ENCODE measurements at places on chromosomes 5 and 9.

GRCh38 chr9:76255781-76256455 is 138.3 kb downstream of the RFK start:
- peak; percentile 67 for DNase-seq

DNA sequence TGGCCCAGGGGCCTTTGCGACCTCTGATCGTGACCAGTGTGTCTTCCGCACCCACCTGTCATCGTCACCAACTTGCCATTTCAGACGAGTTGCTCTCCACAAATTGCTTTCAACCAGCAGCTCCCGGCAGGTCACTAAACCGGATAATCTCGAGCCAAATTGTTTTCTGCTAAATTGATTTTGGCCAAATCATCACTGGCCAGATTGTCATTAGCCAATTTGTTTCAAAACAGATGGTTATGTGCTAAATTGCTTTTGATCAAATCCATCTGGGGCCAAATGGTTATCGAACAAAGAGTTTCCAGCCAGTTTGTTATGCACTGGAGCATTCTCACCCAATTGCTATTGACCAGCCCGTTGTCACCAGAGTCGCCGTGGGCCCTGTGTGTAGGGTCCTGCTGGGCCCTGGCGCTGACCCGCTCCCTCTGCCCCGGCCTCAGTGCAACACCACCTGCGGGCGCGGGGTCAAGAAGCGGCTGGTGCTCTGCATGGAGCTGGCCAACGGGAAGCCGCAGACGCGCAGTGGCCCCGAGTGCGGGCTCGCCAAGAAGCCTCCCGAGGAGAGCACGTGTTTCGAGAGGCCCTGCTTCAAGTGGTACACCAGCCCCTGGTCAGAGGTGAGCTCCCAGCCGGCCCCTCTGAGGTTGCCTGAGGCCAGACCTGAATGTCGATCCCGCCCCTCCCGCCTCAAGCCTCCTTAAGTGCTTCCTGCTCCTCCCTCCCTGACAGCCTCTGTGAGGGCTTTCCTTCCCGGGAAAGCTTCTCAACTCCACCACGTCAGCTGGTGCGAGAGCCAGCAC is 35.6 kb downstream of the ADAMTSL2 start:
- no peak for DNase-seq

GRCh38 chr9:69204849-69205248 is 30.8 kb downstream of the TJP2 start:
- DNase-seq: peak; percentile 16

GRCh38 chr5:83099445-83099844 is 22.1 kb downstream of the XRCC4 start:
- DNase-seq: no peak

DNA sequence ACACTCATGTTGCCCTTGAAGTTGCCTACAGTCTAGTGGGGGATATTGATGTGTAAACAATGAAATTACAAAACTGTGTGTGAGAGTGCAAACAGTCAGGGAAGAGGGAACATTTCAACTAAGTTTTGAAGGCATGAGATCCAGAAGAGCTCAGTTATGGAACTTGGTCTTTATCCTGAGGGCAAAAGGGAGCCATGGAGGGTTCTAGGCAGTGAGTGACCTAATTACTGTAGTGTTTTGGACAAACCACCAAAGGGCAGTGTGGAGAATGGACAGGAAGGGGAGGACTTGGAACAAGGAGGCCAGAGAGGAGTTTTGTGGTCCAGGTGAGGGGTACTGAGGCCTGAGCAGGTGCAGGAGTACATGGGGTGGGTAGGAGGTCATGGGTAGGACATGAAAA is 143.7 kb upstream of the SMIM23 start:
- DNase-seq: no peak

- peak; percentile 97 for DNase-seq
These were observed 499.0 kb downstream of the SEMA5A start for GRCh38 chr5:9046756-9047481.

DNA sequence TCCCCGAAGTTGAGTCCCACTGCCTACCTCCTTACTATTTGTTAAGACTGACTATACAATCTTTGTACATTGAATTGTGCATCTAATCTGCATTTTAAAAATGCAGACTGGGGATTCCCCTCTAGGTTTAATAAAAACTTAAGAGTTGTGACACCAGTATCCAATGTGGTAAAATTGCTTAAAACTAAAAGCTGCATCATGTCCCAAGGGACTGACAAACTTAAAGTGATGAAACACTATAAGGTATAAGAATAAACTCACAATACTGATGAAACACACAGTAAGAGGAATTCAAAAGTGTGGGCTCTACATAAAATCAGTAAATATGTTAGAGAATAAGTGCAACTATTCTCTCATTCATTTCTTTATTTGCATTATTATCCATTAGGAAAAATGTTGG is 1905.1 kb downstream of the MAT2B start:
- no peak for DNase-seq

GRCh38 chr5:65341835-65342234 is 139.9 kb downstream of the ADAMTS6 start:
- no peak for DNase-seq

DNA sequence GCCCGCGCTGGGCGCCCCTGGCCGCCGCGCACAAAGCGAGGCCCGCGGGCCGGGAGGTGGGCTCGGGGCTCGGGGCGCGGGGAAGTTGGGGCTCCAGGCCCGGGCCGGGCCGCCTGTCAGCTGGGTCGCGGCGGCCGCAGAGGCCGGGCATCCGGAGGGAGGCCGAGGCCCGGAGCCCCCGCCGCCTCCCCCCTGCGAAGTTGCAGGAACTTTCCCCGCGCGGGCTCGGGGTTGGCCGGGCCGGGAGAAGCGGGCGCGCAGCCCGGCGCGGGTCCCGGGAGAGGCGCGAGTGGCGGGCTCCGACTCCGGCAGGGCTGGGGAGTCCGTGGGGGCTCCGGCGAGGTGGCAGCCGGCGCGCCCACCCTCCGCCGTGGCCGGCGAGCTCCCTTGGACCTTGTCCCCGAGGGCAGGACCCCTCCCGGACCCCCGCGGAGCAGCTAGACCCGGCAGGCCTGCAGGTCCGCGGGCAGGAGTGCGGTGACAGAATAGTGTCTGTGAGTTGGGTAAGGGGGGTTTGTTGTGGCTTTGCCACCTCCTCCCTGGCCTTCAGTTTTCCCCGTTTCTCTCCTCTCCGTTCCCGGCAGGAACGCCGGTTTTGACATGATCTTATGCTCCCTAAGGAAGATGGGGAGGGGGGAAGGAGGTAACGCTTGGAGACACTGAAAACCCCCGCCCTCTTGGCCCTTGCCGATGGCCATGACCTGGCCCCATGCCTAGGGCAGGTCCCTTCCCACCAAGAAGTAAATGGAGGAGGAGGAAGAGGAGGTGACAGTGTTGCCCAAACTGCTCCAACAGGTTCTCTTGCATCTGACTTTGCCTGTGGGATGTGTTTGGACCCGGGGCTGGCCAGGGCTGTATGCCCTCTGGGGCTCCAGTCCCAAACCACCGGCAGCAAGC is 942 bp downstream of the PHF2 start:
- no peak for DNase-seq

- no peak for DNase-seq
These were observed 278.7 kb downstream of the HCN1 start for GRCh38 chr5:45417285-45417998.

DNA sequence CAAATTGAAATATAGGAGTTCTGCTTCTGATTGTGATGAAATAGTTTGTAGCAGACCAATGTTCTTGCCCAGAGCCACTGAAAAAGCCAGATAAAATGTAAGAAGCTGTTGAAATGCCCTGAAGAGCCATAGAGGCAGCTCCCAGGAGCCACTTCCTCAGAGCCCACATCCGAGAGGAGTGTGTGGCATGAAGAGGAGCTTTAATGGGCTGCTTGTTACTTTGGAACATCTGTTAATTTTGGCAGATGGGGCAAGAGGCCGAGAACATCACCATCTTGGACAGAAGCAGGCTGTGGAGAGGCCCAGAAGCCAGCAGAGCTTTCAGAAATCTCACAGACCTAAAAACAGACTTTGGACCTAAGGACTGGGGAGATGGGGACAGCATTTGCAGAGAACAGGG is 370.8 kb downstream of the GADD45G start:
- no peak for DNase-seq

- no peak for DNase-seq
These were observed 204.4 kb upstream of the CDH10 start for GRCh38 chr5:24849210-24849609.

- no peak for DNase-seq
These were observed 289.5 kb downstream of the DEPDC1B start for GRCh38 chr5:60410427-60410826.

GRCh38 chr5:137737349-137738131 is 1.7 kb upstream of the KLHL3 start:
- DNase-seq: no peak

- DNase-seq: no peak
These were observed 1.5 kb upstream of the DTWD2 start for GRCh38 chr5:118989816-118990215.

GRCh38 chr9:122197882-122198281 is 30.9 kb downstream of the LHX6 start:
- no peak for DNase-seq

DNA sequence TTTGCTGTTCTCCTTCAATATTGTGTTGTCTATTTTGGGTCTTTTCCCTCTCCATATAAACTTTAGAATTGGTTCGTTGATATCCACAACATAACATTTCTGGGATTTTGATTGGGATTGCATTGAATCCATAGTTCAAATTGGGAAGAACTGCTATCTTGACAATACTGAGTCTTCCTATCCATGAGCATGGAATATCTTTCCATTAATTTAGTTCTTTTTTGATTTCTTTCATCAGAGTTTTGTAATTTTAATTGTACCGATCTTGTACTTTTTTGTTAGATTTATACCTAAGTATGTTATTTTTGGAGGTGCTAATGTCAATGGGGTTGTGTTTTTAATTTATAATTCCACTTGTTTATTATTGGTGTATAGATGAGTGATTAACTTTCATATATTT is 135.1 kb downstream of the NR3C1 start:
- no peak for DNase-seq

- no peak for DNase-seq
These were observed 19.7 kb downstream of the CPEB4 start for GRCh38 chr5:173907686-173908371.
